Kidney (tissue), 22 donors: ENCODE measurements at places on chromosomes 4 and X. TPM values are rescaled to one million over a fixed set of nuclear protein-coding genes. Genes with fewer than 3 reads are reported as not detected.

- no peak for DNase-seq
Observed at GRCh38 chrX:1391370-1391706, 575 bp downstream of the SLC25A6 start.

Gene GCNA
- 2.7 TPM for total RNA-seq

Gene DCHS2
- 0.47 TPM for total RNA-seq

Gene DCAF12L2
- 0.41 TPM for total RNA-seq
